ENCODE measurements at places on chromosomes 6 and 20.
A peak's percentile ranks its signal among the peaks of the same experiment; 100 is the strongest.

GRCh38 chr6:159720708-159721107, 6.6 kb upstream of the WTAP start:
- peak; percentile 69 for DNase-seq

GRCh38 chr6:96468681-96469224, 52.9 kb upstream of the UFL1 start:
- DNase-seq = peak; percentile 51

DNA sequence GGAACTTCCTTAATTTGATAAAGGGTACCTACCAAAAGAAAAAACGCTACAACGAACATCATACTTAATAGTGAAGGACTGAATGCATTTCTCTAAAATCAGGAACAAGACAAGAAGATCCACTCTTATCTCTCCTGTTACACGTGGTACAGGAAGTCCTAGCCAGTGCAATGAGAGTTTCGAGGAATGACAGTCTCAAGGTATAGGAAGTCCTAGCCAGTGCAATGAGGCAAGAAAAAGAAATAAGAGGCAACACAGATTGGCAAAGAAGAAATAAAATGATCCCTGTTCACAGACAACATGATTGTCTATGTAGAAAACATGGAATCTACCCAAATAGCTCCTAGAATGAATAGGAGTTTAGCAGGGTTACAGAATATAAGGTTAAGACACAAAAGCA, 167.8 kb upstream of the MLN start:
- DNase-seq = no peak

DNA sequence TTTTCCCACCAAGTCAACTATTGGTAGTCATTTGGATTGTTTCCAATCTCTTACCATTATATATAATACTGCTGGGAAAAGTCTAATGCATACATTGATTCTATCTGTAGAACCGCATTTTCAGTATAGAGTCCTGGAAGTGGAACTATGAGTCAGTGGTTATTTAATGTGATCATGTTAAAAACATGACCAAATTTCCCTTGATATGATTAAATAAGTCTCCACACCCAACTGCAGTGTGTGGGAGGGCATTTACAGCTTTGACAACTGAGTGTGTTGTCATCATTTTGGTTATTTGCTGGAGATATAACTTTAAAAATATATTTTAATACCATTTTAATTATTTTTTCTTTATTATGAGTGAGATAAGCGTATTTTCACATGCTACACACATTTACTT, 1027.6 kb downstream of the EYS start:
- DNase-seq = no peak

DNA sequence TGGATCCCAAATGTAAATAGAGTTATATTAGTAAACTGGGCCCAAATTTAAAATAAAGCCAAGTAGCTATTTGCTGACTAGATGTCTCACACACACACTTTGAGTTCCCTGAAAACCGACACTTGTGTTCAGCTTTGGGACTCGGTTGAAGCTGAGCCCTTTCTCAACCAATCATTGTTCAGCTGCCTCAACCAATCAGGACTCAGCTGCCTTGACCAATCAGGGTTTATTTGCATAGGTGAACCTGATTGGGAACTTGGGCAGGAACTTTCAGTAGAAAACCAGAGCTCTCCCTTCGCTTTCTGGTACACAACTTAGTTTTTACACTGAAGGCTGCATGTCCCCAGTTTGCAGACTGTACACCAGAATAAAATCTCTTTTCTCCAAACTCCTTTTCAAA, 301.7 kb downstream of the FOXA2 start:
- DNase-seq = no peak

DNA sequence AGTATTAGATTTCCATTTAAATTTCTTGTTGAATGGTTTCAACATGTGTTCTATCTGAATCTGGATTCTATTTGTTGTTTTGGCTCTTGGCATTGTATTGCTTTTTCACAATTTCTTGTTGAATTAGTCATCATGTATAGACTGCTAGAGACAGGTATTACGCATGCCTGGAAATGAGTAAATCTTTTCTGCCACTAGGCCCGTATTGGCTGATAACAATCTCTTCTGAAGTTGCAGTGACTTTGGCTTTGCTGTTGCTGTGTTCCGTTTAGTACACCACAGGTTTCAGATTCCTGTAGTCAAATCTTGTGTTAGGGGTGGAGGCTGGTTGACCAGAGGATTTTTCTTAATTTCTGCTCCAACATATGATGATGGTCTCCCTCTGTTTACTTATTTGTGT, 1339.4 kb downstream of the GRIK2 start:
- DNase-seq = no peak

- no peak for DNase-seq
Measured at GRCh38 chr6:16623731-16624130, 137.5 kb downstream of the ATXN1 start.

- no peak for DNase-seq
Measured at GRCh38 chr6:43115365-43115764, 39.3 kb downstream of the PTK7 start.

DNA sequence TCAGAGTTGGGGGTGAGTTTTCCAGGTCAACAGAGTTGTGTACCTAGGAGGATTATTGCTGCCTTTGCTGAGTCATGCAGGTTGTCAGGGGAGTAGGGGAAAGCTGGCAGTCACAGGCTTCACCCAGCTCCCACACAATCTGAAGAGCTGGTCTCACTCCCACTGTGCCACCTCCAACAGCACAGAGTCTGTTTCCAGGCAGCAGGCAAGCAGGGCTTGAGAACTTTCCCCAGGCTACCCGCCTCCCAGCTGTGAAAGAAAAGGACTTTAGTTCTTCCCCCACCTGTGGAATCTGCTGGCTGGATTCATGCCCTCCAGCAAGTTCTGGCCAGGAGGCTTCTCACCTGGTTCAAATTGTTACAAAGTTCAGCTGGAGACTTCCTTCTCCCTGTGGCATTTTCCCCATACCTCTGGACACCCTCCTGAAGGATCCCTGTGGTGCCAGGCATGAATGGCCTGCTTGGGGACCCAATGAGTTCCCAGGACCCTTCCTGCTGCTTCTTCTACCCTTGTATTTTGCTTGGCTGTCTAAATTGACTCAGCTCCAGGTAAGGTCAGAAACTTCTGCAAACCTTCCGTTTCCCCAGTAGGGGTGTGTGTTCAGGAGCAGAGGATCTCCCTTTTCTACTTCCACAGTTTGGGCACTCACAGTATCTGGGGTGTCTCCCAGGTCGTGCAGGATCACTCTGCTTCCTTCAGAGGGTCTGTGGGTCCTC, 378.1 kb upstream of the MAN1A1 start:
- no peak for DNase-seq

- DNase-seq = no peak
Measured at GRCh38 chr20:22180244-22180643, 404.1 kb downstream of the FOXA2 start.
